HuH-7.5 (cell line): ENCODE measurements at places on chromosomes 5 and 9.

DNA sequence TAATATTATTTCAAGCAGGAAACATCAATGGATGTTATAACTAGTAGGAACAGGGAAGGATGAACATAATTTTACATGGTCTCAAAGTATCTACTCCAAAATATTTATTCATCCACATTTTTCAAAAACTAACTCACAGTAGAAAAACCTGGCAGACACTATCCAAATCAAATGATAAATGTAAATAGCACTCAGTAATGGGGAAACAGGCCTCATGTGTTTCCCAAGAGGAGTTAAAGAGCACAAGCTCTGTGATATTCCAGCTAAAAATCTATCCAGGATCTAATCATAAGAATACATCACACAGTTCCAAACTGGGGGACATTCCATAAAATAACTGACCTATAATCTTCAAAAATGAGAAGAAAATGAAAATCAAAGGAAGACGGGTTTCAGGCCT is 443.1 kb downstream of the ZNF608 start:
- DNase-seq = no peak

DNA sequence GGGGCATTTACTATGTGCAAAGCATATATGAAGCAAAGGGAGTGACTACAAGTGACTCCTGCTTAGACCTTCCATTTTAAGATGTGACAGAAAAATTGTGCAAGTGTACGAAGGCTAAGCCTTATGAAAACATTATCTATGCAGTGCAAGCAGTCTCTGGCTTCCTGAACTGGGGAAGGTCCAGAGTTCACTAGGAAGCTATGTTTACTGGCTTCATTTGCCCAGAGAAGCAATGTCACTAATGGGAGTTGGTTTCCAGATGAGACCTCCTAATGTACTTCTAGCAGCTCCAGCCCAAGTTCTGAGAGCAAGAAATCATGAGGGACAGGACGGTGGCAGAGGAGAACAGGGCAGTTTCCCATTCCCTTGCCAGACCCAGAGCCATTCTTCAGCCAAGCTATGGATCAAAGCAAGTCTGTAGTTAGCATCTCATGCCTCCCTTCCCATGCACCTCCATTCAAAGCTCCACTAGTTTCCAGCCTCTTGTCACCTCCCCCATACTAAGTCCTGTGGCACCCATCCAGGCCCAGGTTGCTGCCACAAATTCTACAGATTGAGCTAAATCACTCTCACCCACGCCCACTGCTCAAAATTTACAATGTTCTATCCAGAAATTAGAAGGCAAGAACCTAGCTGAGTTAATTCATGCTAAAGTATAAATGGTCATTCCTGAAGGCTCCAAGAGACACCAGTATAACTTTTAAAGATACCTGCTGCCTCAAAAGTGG is 21.8 kb downstream of the MCTP1 start:
- DNase-seq = peak; percentile 14

DNA sequence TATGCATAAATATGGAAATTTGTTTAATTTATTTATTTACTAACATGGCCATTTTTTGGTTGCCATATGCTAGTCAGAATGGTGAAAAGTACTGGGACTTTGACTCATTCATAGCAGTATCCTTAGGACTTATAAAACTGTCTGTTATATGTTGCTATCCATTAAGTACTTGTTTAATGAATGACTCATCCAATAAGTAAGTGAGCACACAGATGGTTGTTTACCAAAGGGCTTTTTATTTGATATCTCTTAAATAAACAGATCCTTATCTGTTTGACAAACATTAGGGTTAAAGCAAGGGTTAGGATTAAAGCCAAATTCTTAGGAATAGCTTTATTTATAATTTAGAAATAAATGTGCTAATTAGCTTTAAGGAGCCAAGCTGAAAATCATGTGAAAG is 183.4 kb downstream of the FBXO4 start:
- DNase-seq = peak; percentile 46

DNA sequence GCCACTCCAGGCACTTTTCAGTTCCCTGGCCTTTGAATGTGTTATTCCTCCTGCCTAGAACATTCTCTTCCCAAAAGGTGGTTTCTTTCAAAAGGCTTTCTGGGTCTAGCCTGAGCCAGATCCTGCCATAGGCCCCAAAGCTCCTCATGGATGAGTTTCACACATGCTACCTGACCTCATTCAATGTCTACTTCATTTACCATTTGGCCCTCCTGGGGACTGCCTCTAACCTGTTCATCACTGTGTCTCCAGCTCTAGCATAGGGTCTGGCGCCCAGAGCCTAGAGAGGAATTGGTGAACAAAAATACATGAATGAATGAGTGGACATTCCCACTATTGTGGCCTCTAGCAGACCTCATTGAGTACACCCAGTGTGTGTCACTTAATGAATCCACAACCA is 5.4 kb upstream of the P4HA2 start:
- DNase-seq = no peak

DNA sequence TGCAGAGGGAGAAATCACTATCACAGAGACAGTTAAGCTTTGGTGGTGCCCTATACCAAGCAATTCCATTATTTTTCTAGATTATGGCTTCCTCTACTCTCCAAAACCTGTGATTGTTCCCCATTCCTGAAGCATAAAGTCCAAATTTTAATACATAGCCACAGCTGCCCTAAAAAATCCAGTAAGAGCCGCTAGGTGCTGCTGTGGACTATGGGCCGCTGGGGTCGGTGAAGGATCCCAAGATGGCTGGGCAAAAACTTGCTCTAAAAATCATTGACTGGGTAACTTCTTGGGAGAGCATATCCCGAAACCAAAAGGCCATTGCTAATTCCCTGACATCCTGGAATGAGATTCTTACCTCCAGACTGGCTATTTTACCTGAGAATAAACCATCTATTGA is 245.3 kb downstream of the NFIB start:
- no peak for DNase-seq
